ENCODE measurements at places on chromosomes 3 and 15.

DNA sequence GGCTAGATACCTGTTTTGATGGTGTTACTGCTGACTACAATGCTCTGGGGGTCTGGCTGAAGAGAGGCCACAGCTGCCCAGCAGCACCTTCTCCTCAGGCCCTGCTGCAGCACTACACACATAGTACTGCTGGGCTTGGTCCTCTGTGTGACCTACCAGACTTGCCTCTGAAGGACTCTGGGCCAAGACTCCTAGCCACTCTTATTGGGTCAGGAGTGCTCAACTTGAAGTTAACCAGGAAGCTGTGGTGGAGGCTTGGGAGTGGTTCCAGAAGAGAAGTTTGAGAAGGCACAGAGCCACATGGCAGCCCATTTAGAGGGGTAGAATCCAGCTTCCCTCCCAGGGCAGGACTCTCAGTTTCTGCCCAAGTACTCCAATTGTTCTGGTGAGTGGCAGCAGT, 16.6 kb downstream of the ELP6 start:
- no peak for DNase-seq

DNA sequence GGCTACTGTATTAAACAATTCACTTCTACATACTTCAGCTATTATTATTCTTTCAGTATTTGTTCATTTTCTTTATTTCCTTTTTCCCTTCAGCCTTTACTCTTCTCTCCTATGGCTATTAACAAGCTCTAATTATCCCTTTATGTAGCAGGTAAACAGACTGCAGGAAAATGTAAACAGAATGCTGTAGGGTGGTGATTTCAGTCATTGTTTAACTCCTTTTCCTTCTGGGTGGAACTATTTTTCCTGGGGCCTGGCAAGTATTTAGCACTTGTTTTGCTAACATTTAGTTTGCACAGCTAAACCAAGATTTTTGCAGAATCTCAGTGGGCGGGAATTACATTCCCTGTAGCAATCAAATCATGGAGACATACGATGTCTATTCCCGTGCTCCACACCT, 14.4 kb downstream of the RARB start:
- no peak for DNase-seq

DNA sequence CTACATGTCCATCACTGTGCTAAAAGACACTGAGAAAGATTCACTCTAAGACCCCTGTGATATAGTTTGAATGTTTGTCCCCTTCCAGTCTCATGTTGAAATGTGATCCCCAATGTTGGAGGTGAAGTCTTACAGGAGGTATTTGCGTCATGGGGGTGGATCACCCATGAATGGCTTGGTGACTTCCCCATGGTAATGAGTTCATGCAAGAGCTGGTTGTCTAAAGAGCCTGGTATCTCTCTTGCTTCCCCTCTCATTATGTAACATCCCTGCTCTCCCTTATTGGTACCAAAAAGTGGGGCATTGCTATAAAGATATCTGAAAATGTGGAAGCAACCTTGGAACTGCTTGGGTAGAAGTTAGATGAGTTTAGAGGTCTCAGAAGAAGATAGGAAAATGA, 32.2 kb upstream of the FAM174B start:
- DNase-seq, result no peak

- no peak for DNase-seq
These were observed 44.8 kb upstream of the KCNH8 start for GRCh38 chr3:19103510-19103909.

DNA sequence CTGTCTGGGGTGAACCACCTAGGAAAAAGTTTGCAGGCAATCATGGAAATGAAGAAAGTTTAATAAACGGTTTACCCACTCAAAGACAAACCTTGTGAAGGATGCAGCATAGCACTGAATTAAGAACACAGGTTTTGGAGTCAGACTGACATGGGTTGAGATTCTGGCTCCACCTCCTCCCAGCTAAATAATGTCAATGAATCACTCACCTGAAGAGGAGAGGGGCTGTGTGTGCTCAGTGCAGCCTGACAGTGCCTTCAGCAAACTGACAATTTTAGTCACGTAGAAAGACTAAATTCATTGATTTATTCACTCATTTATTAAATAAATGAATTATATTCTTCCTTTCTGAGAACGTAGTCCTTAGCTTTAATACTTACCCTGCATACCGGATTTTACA, 18.9 kb downstream of the NR1I2 start:
- DNase-seq, result no peak

DNA sequence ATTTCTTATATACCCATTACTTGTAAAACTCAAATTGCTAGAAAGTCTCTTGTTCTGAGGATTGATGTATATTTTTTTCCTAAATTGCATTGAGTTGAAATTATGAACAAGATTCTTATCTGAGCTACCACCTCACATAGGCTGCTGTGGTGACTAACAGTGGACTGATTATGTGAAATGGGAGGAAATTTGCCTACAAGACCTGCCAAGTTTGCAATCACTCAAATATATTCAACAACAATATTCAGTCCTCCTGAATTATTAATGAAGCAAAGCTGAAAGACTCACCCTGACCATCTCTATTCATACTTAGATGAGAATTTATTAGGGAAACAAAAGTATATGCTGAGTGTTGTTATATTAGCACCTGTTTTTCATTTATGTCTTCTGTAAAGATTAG, 412.6 kb upstream of the SEMA6D start:
- no peak for DNase-seq

DNA sequence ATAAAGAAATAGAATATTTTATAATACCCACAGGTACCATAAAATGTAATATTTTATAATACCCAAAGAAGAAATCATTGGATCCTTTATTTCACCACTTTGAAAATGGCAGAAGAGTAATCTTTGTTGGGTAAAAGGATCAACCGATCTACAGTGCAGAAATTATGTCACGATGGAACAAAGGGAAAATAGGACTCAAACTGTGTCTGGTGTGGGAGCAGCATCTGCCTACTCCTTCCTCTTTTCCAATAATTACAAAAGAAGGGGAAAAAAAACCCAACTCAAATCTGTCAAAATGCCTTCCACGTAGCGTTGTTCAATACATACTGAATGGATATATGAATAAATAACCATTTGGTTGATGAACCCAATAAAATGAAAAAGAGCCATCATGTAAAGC, 492.6 kb upstream of the TBL1XR1 start:
- no peak for DNase-seq

DNA sequence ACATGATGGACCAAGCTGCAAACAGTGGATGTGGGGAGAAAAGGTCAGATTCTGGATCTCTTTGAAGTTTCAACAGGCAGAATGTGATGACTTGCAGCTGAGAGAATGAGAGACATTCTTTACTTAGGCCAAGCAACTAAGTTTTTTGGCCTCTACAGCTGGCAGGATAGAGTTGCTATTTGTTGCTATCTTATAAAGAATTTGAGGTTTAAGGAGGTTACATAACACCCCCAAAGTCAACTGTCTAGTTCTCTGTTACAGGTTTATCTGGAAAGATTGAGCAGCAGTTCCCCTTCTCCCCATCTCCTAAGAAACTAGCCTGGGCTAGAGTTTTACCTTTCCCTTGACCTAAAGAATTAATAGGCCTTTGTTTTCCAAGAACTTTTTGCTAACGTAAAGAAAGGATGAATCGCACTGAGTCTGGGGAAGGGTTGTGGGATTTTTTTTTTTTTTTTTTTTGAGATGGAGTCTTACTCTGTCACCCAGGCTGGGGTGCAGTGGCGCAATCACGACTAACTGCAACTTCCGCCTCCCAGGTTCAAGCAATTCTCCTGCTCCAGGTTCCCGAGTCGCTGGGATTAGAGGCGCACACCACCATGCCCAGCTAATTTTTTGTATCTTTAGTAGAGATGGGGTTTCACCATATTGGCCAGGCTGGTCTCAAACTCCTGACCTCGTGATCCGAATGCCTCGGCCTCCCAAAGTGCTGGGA, 26.6 kb upstream of the SLMAP start:
- no peak for DNase-seq

- no peak for DNase-seq
These were observed 2.1 kb downstream of the GRM2 start for GRCh38 chr3:51709004-51709420.

GRCh38 chr3:112409041-112409440, 76.1 kb downstream of the CD200 start:
- DNase-seq, result no peak

- no peak for DNase-seq
These were observed 104.1 kb downstream of the LSM3 start for GRCh38 chr3:14282706-14283075.

GRCh38 chr3:136750897-136751315, 1.3 kb downstream of the STAG1 start:
- no peak for DNase-seq

DNA sequence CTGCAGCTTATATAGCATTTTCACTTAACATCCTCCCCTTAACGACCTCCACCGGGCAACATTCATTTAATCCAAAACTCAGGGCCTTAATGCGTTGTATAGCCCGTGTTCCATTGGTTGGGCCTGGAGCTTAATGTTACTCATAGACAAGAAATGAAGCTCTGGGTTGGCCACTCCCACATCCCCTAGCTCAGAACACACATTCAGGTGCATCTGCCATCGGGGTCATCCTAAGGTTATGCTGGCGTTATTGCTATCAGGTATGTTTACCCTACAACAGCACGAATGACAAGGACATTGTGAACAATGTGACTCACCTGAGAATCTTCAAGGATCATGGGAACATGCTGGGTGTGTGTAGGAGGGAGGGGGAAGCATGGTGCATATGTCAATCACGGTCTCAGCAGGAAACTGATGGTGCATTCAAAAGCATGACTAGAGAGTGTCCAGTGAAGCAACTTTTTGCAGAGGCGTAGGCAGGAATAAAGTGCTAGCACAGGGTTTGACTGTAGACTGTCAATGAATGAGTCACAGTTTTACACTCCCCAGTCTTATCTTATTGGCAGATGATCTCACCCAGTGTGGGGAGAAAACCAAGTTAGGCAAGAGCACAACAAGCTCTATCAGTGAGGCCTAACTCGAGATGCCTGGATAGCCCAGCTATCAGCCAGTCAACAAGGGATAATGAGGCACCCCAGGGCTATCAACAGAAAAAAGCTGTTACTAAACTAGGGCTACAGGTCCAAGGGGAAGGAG, 402.1 kb upstream of the MCTP2 start:
- peak; percentile 98 for DNase-seq

- DNase-seq, result no peak
These were observed 95.1 kb downstream of the FOXP1 start for GRCh38 chr3:71488391-71488809.

GRCh38 chr15:73424506-73424905, 18.5 kb upstream of the REC114 start:
- DNase-seq, result no peak

GRCh38 chr3:70094197-70094596, 94.7 kb downstream of the SAMMSON start:
- no peak for DNase-seq

DNA sequence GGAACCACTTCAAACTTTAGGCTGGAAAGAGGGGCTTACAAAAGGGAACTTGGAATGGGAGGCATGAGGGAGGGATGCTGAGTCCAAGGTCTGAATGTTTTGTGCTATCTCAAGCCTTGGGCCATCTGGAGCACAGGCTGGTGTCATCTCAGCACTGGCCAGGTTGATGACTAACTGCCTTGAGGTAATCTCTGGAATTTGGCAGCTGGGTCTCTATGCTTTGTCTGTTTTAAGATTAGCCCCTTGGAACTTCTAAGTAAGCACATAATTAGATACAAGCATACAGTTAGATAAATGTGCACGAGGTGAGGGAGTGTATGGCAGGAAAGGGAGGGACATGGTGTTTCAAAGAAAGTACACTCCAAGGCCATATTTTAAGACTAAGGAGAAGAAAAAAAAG, 252.4 kb upstream of the CCDC54 start:
- DNase-seq, result peak; percentile 11

DNA sequence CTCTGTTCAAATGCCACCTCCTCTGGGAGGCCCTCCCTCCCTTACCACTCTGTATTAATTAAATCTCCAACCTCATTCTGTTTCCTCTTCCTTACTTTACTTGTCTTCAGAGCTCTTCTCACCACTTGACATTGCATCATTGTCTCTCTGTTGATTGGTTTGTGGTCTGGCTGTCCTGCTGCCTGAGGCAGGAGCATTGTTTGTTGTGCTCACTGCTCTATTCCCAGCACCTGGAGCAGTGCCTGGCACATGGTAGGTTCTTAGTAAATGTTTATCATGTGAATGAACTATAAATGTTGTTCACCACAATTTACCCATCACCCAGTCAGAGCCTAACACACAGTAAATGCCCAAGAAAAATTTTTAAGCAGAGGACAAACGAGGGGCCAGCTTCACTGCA, 6.7 kb upstream of the BFSP2 start:
- DNase-seq, result peak; percentile 19

GRCh38 chr3:42803414-42804105, 730 bp downstream of the HIGD1A start:
- DNase-seq, result peak; percentile 44

DNA sequence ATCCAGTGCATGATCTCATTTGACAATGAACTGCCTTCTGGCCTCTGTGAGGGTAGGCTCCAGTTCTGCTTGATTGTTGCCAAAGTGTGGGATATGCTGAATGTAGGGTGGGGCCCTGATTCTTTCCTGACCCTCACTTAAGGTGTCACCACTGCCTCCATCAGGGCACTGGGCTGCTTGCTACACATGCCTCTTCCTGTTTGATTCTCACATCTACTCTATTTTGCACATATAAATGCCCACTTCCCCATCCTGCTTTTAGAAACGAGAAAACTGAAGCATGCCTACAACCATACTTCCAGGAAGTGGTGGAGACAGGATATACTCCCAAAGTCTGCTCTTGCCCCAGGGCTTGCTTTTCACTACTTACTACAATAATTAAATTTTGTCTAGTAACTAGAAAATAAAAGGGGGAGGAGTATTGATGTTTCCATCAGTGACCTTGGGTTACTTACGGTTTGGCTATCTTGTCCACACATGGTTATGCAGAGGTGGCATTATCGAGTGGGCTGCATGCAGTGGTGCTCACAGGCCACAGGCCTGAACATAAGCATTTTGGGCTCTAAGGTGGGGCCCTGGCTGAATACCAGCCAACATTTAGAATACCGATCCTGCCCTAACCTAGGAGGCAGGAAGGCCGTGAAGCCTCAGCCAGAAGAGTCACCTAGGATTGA, 6.7 kb downstream of the ZDHHC3 start:
- DNase-seq, result no peak

DNA sequence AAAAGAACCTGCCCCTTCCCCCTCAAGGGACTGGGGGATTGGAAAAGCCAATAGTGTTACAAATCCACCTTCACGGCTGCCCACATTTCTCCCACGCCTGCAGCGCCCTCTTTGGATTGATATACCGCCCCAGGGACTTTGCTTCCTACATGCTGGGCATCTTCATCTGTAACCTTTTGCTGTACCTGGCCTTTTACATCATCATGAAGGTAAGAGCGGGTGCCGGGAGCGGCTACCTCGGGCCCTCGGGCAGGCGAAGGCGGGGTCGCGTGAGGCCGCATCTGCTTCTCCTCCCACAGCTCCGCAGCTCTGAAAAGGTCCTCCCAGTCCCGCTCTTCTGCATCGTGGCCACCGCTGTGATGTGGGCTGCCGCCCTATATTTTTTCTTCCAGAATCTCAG, 73.1 kb downstream of the USF3 start:
- no peak for DNase-seq
